ENCODE measurements at places on chromosomes 12 and 14.

DNA sequence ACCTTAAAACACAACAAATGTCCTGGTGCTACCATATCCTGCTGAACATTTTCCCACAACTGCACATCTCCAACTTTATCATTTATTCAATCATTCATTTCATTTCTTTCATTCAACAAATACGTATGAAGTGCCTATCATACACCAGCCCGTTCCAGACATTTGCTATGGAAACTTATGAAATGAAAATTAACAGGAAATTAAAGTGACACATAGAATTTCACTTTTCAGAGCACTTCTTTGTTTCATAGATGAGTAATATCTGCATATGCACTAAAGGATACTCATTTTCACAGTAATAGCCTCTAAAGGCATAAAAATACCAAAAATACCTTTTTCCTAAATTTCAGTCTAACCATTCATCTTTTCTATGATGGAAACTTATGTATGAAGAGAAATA is 12.6 kb downstream of the CNIH1 start:
- DNase-seq, result no peak

- DNase-seq, result no peak
These were observed 11.0 kb downstream of the PXMP2 start for GRCh38 chr12:132698341-132698740.

DNA sequence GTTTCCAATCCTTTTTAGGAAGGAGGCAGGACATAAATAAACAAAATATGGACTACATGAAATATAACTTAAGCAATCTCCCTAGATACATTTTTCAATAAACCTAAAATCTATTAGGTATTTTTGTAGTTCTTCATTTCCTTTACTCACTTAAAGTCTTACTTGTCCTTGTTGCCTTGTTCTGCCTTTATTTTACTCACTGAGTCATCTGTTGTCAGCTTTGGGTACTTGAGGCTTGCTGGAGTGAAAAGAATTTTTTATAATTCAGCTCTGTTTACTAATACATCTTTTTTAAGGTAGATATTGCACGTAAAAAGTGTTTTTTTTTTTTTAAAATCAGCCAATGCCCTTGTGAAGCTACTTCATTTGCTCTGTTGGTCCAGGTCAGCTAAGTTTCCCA is 216.2 kb downstream of the PELI2 start:
- no peak for DNase-seq

DNA sequence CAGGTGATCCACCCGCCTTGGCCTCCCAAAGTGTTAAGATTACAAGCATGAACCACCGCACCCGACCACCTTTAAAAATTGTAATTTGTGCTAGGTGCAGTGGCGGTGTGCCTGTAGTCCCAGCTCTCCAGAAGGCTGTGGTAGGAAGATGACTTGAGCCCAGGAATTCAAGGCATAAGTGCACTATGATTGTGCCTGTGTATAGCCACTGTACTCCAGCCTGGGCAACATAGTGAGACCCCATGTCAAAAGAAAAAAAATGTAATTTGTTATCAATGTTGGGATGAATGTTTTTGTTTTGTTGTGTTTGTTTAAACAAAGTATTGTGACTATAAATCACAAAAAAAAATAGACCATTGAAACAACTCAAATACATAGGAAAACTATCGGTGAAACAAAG is 43.1 kb upstream of the NAP1L1 start:
- no peak for DNase-seq
